ENCODE measurements at places on chromosomes 7 and 10.

DNA sequence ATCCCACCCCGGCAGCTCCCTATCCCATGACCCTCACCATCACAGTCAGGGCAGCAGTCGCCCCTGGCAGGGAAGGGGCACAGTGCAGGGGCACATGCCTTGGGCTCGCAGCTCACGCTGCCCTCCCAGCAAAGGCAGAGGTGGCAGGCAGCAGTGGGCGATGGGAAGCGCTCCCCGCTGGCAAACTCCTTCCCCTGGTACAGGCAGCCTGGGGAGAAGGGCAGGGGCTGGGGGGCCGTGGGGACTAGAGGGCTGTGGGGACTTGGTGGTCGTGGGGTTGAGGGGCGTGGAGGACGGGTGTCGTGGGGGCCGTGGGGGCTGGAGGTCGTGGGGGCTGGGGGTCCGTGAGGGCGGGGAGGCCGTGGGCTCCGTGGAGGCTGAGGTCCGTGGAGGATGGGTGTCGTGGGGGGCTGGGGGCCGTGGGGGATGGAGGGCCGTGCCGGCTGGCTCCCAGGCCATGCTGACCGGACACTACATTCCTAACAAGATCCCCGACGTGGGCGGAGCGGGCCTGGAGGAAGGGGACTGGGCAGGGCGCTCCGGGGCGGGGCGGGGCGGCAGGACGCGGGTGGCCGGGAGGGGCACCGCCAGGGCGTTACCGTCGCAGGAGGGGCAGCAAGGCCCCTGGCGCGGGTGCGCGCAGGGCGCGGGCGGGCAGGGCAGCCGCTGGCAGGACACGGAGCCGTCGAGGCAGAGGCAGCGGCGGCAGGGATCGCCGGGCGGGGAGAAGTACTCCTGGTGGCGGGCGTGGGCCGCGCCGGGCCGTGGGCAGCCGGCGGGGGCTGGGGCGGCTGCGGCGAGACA lies 20.0 kb downstream of the KCP start:
- DNase-seq: no peak

DNA sequence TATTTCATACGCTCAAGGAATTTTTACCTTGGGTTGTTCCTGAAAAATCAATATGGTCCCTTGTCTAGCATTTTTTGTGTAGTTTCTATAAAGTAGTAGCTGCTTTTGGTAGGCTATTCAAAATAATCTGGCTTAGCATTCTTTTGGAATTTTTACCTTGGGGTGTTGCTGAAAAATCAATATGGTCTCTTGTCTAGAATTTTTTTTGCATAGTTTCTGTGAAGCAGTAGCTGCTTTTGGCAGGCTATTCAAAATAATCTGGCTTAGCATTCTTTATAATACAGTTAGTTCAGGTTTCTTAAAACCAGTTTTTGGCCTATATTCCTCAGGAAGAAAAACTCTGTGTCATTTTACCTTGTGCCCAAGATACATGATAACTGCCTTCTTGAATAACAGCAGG lies 301.9 kb downstream of the SUGCT start:
- DNase-seq: no peak

DNA sequence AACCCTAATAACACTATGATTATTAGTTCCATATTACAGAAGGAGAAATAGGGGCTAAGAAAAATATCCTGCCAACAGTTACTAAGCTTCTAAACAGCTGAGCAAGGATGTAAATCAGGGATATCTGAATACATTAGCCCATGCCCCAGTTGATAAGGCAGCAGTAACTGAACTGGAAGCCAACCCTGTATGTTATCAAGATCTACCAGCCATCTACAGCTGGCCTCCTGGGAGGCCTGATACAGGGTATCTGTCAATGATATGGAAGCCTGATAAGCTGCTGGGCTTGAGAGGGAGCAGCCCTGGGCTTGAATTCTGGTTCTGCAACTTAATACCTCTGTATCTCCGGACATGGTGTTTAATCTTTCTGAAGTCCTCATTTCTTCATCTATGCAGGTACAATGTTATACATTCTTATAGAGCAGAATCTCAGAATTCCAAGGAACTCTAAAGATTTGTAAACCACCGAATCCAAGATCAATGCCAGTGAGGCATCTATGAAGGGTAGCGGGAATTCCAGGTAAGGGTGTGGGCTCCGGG lies 37.9 kb upstream of the AFAP1L2 start:
- no peak for DNase-seq

GRCh38 chr10:45817130-45817859 lies 30.0 kb downstream of the AGAP4 start:
- no peak for DNase-seq

DNA sequence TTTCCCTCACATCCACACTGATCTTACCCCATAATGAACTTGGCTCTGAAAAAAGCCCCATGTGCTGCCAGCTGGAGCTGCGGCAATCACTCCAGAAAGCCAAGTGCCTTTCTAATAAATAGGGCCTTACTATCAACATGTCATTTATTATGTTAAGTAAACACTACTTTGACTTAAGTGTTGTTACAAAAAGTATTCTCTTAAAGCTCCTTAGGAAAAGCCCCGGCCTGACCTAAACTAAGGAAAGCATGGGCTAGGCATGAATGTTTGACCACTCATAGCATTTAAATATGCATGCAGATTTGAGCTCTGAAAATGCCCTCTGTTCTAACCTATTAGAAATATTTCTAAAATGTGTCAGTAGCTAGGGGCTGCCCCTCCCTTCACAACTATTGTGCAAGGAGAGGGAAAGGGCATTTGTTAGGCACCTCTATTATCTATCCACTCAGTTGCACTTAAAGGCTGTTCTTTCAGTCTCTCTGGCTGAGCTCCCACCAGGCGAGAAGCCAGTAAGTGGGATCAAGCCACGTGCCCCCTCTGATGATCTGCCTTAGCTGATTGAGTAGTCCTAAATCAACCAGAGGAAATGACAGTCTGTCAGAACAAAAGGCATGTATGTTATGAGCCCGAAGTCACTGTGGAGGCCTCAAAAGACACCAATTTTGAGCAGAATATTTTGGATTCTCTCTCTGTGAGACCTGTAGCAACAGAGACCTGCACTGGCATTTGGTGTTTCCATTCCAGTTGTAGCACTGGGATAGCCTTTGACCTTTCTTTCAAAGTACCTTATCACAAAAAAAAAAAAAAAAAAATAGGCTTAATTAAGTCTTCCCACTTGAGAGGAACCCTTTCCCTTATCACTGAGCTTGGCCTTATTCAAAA lies 77.1 kb downstream of the ITGB8 start:
- no peak for DNase-seq

- no peak for DNase-seq
Measured at GRCh38 chr7:131959106-131959812, 402.8 kb upstream of the PODXL start.

DNA sequence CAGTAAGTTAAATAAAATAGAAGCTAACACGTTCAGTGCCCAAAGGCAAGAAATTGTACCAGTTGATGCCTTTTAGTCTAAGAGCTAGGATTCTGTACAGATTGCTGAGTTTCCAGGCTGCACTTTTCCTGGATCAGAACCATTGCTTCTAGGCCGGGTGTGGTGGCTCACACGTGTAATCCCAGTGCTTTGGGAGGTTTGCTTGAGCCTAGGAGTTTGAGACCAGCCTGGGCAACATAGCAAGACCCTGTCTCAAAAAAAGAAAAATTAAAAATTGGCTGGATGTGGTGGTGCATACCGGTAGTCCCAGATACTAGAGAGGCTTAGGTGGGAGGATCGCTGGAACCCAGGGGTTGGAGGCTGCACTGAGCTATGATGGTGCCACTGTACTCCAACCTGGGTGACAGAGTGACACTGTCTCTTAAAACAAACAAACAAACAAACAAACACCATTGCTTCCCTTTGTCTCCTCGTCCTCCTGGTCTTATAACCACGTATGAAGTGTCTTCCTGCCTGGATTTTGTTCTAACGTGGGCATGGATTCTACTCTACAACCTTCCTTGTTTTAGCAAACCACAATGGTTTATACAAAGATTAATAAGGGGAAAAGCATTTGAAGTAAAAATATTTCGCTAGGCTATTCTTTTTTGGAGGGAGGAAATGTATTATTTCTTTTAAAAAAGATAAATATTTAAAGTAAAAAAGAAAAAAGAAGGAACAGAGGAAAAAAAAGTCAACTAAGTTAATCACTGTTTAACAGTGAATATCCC lies 9.7 kb upstream of the CCNY start:
- DNase-seq: no peak
